ENCODE measurements at places on chromosomes 3 and 15.

DNA sequence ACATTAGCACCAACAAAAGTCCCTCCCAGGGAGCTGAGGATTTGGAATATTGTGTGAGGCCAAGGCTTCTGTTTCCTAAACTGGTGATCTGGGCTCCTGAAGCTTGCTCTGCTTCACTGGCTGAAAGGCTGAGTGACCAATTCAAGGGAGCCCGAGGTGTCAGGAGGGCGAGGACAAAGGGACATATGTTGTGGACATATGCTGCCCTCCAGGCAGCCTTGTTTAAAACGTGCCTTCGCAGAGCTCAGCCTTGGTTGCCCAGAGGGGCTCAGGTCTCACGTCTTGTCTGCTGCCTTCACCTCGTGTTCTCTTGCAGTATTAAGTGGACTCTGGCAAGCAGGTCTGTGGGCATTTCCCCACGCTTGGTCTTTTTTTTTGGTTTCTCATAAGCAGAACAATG is 7.0 kb downstream of the SLCO3A1 start:
- DNase-seq = no peak

DNA sequence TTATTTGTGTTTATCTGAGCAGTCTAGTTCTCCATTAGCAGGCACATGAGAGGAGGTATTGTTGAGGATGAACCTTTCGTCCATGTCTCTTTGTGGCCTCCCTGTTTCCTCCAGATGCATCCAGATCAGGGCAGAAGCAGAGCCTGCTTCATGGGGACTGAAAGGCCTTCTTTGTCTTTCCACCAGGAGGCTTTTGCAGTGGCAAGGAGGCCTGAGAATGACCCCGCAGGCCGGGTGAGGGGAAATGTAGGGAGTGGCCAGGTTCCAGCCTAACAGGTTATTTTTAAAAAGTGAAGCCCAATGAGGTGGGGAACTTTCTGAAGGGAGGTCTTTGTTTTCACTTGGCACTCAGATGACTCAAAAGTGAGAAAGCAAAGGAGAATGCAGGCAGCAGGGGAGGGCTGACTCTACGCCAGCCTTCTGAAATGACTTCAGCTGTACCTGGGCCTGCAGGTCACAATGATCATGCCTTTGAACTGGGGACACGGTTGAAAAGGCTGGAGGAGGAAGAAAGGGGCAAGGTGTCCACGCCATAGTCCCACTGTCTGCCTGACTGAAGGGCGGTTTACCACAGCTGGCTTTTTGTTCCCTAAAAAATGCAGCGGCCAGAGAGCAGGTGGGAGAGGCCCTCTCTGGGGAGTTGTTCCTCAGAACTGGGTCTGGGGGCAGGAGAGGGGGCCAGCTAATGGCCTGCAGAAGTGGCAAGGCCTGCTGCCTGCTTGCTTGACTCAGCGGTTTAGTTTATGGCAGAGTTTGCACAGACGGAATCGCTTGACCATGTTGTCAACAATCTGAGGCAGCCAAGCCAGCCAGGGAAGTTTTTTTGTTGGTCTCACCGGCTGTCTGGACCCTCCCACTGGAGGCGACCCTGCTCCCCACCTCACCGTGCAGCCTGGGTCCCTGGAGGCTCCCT is 28.7 kb downstream of the CMTM7 start:
- no peak for DNase-seq

DNA sequence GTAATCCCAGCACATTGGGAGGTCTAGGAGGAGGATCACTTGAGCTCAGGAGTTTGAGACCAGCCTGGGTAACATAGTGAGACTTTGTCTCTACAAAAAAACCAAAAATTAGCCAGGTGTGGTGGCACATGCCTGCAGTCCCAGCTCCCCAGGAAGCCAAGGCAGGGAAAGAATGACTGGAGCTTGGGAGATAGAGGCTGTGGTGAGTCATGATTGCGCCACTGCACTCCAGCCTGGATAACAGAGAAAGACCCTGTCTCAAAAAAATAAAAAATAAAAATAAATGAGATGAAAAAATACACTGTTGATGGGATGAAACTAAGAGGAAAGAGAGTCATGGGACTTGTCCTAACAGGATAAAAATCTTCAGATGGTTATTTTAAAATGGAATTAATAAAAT is 137.6 kb downstream of the IMPG2 start:
- no peak for DNase-seq

GRCh38 chr3:15269091-15269989 is 63.0 kb downstream of the SH3BP5 start:
- peak; percentile 97 for DNase-seq

GRCh38 chr3:10368512-10368911 is 47.6 kb upstream of the SEC13 start:
- DNase-seq = no peak

GRCh38 chr3:17894434-17895060 is 152.1 kb upstream of the TBC1D5 start:
- DNase-seq = peak; percentile 26

DNA sequence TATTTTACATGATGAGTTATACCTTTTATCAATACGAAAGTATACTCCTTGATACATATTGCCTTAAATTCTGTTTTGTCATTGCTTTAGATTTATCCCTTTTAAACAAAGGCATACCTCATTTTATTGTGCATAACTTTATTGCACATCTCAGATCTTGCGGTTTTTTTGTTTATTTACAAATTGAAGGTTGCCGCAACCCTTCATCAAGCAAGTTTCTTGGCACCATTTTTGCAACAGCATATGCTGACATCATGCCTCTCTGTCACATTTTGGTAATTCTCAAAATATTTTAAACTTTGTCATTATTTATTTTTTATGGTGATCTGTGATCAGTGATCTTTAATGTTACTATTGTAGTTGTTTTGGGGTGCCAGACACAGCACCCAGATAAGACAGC is 20.9 kb downstream of the SNRK start:
- no peak for DNase-seq

DNA sequence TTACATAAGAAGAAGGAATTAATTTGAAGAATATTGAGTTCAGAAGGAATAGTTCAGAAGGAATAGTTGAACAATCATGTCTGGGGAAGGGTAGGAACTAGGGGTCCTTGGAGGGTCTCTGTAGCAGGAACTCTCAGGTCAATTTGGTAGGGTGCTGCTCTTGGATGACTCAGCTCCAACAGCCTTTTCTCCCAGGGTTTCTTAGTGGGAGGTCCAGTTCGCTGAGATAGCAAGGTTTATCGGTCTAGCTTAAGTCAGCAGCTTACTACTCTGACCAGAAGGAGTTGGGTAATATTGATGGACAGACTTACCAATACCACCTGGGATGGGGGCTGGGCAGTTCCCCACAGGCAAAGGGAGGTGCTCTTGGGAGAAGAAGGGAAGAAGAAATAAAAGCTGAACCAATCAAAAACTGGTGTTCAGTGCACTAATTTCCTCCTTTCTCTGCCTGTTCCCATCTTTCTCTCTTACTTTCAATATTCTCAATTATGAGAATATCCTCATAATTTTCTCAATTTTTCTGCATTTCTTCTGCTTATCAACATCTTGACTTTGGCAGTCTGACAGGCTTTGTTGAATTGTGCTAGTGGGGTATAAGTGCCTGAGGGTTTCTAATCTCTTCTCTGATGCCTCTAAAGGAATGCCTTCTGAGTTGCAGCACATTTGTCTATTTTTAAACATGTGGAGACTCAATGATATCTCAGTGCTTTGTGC is 14.4 kb upstream of the MITF start:
- no peak for DNase-seq

DNA sequence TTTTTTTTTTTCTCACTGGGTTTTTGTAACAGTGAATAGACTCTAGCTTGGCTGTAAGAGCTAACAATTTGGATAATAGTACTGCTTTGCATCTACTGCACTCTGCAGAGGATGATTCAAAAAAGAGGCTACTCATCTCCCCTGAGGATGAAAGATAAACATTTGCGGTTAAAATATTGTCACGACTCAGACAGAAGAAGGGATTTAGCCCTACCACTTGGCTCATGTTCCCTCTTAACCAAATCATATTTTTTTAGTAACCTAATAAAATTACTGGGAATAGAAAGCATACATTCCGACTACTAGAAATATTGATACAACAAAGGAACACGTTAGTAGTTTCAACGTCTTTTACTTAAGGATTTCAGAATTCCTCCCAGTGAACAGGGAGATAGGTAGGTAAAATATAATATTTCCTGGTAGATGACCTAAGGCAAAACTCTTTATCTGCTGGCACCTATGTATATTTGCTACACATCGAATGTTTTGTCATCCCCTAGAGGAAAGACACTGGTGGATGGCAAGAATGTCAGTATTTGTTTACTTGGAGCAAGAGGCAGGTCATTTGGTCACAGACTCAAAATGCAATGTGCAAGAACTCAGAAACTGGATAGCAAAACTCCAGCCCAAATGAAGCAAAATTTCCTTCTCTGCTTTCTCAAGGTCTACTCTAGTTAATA is 110.8 kb downstream of the GREM1 start:
- DNase-seq = no peak

DNA sequence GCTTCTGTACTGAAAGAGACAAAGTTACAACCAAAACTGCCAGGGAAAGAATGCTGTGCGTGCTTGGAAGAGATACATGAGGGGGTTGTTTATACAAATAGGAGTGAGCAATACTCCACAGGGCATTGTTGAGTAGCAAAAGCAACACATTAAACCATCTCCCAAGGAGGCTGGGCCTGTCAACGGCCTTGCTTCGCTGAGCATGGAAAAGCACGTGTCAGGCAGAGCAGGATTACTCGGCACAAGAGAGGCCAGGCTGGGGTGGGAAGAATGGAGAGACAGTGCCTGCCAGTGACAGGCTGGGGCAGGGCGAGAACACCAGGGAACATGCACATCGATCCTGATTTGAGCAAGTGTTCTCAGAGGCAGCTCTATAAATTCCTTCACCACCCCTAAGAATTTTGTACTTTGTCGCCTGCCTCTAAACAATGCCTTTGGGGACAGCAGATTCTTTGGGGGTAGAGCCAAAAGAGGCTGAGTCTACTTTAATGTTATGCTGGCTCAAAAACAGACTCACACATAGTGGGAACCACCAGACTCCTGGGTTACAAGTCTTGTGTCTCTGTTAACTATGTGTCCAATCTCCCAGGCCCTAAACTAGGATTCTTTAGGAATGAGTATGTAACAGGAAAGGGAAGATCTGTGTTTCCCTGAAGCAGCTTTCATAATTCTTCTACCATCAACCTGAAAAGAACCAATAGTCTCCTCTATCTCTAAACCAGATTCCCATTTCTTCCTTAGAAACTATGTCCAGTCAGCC is 67.2 kb downstream of the LIPC start:
- no peak for DNase-seq

DNA sequence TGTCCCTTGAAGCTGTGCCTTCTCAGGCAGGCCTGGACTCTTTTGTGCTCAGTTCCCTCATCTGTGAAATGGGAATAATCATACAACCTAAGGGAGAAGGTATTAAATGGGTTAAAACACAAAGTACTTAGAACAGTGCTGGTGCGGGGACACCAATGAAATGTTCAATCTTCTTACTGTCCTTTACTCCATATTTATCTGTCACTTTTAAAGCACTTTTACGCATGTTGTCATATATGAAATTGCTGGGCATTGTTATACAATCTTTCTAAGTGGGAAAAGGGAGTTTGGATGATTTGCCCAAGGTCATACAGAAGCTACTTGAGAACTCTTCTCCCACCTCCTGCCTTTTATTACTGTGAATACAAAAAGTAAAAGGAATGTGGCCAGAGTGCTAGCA is 87.8 kb upstream of the PSMD6 start:
- DNase-seq = no peak

- no peak for DNase-seq
These were observed 239.7 kb upstream of the BHLHE40 start for GRCh38 chr3:4739289-4740236.

GRCh38 chr3:60101621-60102020 is 1051.8 kb upstream of the CFAP20DC start:
- no peak for DNase-seq

- no peak for DNase-seq
These were observed 32.4 kb upstream of the SLC6A6 start for GRCh38 chr3:14369675-14370669.

DNA sequence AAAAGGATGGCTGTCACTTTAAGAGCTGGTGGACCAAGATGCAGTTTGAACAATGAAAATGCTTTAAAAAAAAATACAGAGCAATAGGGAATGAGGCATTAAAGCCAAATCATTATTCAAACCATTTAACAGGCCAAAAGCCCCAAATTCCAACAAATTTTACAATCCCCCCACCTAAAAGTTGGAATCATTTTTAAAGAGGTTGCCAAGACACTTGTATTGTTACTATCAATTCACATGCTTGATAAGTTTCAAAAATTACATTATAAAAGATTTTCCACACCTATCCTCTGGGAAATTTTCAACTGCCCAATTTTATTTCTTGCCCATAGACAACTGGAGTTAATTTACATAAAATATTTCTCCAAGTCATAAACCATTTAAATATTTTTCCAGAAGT is 192.3 kb upstream of the ARHGEF26 start:
- DNase-seq = no peak

GRCh38 chr3:149765762-149766334 is 13.6 kb upstream of the COMMD2 start:
- DNase-seq = peak; percentile 55

DNA sequence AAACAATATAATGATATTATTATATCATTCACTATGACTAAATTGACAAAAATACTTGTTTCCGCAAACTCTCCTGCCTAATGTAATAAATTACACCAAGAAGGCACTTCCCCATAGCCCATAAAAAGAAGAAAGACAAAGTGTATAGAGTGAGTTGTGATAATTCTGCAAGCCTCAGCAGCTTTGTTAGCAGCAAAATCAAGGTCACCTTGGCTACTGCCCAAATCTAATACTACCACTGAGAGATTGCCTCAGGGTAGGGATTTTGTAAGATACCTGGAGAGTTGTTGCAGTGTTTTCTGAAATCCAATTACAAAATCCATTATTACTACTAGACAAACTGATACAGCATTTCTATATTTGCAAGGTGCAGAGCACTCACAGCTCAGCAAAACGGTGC is 503.5 kb downstream of the FGF12 start:
- DNase-seq = no peak

GRCh38 chr3:98885851-98886250 is 15.6 kb downstream of the DCBLD2 start:
- no peak for DNase-seq

GRCh38 chr15:85691350-85692240 is 103.1 kb downstream of the KLHL25 start:
- DNase-seq = no peak

DNA sequence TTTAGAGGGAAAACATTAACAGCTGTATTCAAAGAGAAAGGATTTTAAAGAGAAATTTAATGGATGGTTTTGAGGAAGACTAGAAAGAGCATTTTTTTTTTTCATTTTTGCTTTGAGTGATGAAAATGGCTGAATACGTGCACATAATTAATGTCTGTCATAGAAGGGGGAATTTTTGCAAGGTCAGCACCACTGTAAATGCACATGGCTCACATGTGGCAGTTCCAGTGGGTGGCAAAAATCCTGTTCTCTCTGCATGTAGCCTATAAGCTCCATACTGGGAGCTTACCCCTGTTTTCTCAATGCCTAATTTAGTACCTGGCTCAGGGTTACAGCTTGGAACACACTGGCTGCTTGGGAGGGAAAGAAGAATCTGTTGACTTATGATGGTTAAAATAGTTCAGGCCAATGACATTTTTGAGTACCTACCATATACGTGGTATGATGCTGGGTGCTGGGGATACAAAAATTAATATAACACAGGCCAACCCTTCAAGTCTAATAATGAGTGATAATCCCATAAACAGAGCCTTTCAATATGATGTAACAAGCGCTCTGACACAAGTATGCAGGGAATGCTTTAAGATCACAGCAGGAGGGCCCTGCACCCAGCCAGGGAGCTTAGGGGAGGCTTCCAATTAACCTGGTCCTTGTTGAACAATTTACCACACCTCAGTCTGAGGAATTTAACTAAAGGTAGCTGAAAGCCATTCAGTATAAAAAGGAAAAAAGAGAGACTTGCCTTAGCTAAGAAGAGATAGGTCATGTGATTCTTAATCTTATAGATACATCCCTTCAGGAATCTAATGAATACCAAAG is 33.0 kb downstream of the HSPBAP1 start:
- DNase-seq = no peak

Data from RKO (cell line).